ENCODE measurements at places on chromosomes 5 and 9.

GRCh38 chr5:88732181-88732633 lies 150.8 kb downstream of the MEF2C start:
- no peak for DNase-seq

DNA sequence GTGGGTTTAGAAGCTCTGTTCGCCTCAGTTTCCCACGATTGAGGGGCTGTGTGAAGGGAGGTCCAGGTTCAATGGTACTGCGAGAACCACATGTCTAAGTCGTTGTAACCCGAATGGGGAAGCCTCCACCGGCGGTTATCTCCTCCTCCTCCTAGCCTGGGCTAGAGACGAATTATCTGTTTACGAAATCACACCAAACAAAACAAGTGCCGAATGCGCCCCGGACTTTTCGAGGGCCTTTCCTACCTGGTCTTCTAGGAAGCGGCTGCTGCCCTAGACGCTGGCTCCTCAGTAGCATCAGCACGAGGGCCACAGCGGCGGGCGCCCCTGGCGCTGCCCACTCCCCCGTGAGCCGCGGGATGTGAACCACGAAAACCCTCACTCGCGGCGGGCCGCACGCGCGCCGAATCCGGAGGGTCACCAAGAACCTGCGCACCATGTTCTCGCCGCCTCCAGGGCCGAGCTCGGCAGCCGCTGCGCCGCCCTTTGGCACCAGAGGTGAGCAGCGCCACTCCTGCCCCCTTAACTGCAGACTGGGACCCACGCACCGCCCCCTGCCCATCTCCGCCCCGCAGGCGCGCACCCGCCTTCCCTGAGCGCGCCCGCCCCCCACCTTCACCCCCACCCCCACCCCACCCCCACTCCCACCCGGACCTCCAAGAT lies at the start of gene CDKN2A:
CDKN2A (minus strand) TSS at position 500 of the 663 bp plus-strand sequence.
- peak; percentile 90 for DNase-seq

- DNase-seq: no peak
Measured at GRCh38 chr5:149760854-149761187, 30.7 kb downstream of the PPARGC1B start.

- no peak for DNase-seq
Measured at GRCh38 chr9:37928552-37929430, 24.9 kb upstream of the SLC25A51 start.

DNA sequence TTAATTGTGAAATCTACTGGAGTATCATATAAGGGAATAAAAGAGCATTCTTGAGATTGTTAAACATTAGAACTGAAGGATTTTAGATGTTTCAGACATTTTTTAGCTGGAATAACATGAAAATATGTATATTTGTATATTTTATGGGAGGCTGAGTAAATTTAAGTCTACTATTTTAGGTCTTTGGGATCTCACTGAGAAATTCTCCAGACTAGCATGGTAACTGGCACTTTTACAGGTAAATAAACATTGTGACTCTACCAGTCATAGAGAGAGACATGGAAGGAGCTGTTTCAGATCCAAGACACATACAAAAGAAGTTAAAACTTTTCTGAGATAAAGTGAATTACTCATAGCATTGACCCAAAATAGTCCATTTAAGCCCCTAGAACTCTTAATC lies 59.4 kb downstream of the NDUFAF2 start:
- no peak for DNase-seq

DNA sequence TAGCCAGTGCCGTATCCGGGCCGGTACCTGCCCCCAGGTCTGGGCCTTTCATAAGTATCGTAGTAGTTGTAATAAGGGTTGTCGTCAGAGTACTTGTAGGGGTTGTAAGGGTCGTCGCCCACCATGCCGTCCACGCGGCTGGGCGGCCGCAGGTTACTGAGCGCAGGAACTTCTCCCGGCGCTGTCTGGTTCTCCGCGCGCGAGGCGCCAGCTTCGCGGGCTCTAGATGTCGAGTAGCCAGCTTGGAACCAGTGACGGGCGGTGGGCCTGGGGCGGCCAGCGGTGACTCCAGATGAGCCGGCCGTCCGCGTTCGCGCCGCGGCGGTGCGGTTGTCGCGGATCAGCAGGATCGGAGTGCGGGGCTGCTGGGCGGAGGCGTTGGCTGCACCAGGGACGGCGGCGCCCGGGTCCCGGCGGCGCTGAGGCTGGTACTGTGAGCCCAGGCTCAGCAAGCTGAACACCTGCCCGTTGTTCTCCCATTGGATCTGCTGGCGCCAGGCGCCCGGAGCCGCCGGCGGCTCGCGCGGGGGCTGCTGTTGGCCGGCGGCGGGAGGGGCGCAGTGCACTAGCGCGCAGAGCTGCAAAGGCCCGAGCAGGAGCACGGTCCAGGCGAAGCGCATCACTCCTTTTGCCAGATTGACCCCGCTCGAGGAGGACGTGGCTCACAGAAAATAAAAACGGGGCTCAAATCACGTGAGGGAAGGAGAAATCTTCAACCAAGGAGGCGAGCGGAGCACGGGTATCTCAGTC lies 518 bp downstream of the LOX start:
- DNase-seq: peak; percentile 39

DNA sequence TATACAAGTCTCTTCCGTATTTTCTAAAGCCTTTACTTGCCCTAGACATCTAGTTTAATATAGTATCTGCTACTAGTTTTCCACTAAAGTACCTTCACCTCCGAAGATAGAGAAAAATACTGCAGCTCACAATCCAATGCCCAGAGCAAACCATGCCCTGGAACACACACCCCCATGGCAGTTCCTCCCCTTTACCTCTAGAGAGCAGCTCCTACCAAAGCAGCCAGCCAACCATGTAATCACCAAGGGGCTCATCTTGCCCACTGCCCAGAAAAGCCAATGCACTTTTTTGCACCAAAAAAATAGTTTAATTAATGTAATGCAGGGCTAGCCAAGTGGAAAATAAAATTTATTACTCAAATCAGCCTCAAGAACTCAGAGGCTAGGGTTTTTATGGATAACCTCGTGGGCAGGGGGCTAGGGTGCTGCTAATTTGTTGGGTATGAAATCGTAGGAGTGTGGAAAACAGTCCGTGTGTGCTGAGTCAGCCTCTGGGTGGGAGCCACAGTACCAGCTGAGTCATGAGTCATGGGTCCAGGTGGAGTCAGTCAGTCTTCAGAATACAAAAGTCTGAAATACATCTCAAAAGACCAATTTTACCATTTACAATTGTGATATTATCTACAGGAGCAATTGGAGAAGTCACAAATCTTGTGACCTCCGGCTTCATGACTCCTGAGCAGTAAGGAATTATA lies 120.1 kb upstream of the ACO1 start:
- no peak for DNase-seq

- DNase-seq: no peak
Measured at GRCh38 chr5:37492778-37493555, 113.8 kb downstream of the WDR70 start.

- DNase-seq: no peak
Measured at GRCh38 chr9:137319011-137319738, 17.1 kb upstream of the NRARP start.

- DNase-seq: no peak
Measured at GRCh38 chr9:108783326-108783725, 72.5 kb downstream of the ACTL7B start.

GRCh38 chr9:124290053-124290591 lies 32.4 kb downstream of the NEK6 start:
- DNase-seq: peak; percentile 61

GRCh38 chr5:180112181-180112861 lies 40.8 kb upstream of the RNF130 start:
- no peak for DNase-seq

DNA sequence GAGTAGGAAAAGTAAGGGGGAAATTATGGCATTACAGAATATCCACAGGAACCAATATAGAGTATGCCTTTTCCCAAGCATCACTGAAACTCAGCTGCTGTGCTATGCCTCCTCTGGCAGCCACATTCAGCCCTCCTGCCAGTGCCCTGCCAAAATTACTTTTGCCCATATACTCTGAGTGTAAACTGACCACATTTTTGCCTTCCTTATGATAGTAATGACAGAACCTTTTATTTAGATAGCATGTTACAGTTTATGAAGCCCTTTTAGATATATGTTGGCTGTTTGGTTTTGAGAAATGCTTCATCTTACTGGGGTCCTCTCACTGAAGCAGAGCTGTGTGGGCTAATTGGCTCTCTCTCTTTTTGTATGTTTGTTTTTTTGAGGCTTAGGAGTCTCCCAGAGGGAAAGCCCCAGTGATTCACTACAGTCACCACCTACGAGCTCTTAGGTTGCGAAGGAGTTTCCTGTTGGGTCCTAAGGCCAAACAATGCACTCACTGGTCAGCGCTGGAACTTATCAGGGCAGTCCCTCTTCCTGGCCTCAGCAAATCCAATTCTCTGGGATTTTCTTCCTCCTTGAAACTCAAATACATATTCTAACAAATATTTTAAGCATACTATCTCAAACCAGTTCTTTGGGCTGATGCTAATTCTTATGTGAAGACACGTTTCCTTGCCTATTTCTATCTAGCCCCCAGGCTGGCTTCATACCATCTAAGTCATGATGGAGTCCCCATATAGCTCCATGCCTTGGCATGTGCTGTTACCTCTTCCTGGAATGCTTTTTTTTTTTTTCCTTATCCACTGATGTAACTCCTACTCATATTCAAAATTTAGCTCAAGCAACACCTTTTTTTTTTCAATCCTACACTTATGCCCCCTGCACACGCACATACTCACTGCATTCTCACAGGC lies 3.7 kb downstream of the PHF24 start:
- no peak for DNase-seq

DNA sequence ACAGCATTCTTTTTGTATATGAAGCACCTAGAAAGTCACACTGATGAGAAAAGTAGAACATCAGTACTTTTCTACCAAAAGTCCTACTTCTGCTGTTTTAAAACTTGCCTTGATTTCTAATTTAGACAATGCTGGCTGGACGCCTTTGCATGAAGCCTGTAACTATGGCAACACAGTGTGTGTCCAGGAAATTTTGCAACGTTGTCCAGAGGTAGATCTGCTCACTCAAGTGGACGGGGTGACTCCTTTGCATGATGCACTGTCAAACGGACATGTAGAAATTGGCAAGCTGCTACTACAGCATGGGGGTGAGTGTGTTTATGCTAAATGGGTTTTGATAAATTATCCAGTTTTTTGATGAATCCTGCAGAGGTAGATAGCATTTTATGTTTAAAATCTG lies 73.5 kb downstream of the SLF1 start:
- DNase-seq: no peak
